ENCODE measurements at places on chromosomes 4 and X. TPM values are rescaled to one million over a fixed set of nuclear protein-coding genes. Genes with fewer than 3 reads are reported as not detected.

Gene GIMD1
- not detected for polyA plus RNA-seq

Gene ACTRT1
- not detected for polyA plus RNA-seq

Gene PPP1R2C
- not detected for polyA plus RNA-seq

Gene CT45A3
- polyA plus RNA-seq = not detected

Gene TKTL2
- polyA plus RNA-seq = not detected

Gene ZNF157
- polyA plus RNA-seq = 0.08 TPM

Gene CXXC4
- 0.03 TPM for polyA plus RNA-seq

Gene GC
- not detected for polyA plus RNA-seq

Gene NLRP2B
- polyA plus RNA-seq = not detected

Gene GRID2
- polyA plus RNA-seq = not detected

Gene CENPE
- polyA plus RNA-seq = 8.5 TPM
